ENCODE measurements at places on chromosomes 5 and 9.

GRCh38 chr9:121105531-121105930 lies 30.8 kb downstream of the CNTRL start:
- no peak for DNase-seq

GRCh38 chr5:6722015-6722414 lies 8.8 kb downstream of the TENT4A start:
- DNase-seq: no peak

- no peak for DNase-seq
These were observed 24.3 kb downstream of the CENPP start for GRCh38 chr9:92349771-92350739.

- no peak for DNase-seq
These were observed 325.1 kb upstream of the NMUR2 start for GRCh38 chr5:152730176-152730575.

- DNase-seq: no peak
These were observed 2.8 kb downstream of the MELK start for GRCh38 chr9:36575411-36575882.

- DNase-seq: no peak
These were observed 3.2 kb upstream of the TMEM268 start for GRCh38 chr9:114607671-114608524.
